Osteoblast (primary cell): ENCODE measurements at places on chromosomes 5 and 9. TPM values are rescaled to one million over a fixed set of nuclear protein-coding genes. Genes with fewer than 3 reads are reported as not detected.

Gene ADAMTS16
- total RNA-seq: 1.4 and 1.5 TPM in 2 replicates

Gene CCDC183
- under 0.01 TPM in 1 of 2 replicates, not detected in the other for total RNA-seq

Gene RGMB
- total RNA-seq: 70.9 and 81.3 TPM in 2 replicates

Gene SH3RF2
- 2.9 and 4.0 TPM in 2 replicates for total RNA-seq

Gene EQTN
- not detected in 2 replicates for total RNA-seq

Gene ASPN
- 1.1 and 1.2 TPM in 2 replicates for total RNA-seq

Gene TICAM2
- total RNA-seq: 6.9 and 9.1 TPM in 2 replicates

Gene IDNK
- 3.8 and 4.0 TPM in 2 replicates for total RNA-seq

Gene FGF1
- 2.9 and 4.3 TPM in 2 replicates for total RNA-seq

Gene TSSK1B
- 0.72 and 0.88 TPM in 2 replicates for total RNA-seq

Gene SELENOP
- 171 and 198 TPM in 2 replicates for total RNA-seq

Gene SPATA31A3
- total RNA-seq: not detected in 2 replicates

Gene SEMA5A
- total RNA-seq: 42.3 and 47.1 TPM in 2 replicates

Gene C5orf52
- not detected in 2 replicates for total RNA-seq

Gene LHX6
- not detected in 2 replicates for total RNA-seq

Gene MYORG
- 0.36 and 0.88 TPM in 2 replicates for total RNA-seq

Gene DEPDC1B
- 1.4 and 1.8 TPM in 2 replicates for total RNA-seq

Gene TMEFF1
- total RNA-seq: 0.72 and 1.2 TPM in 2 replicates

Gene CTXN3
- total RNA-seq: not detected in 2 replicates

Gene TYRP1
- 0.36 TPM in 1 of 2 replicates, not detected in the other for total RNA-seq

Gene CDC20B
- total RNA-seq: not detected in 2 replicates

Gene ACSL6
- not detected in 2 replicates for total RNA-seq

Gene GNAQ
- total RNA-seq: 63.9 and 64.8 TPM in 2 replicates

Gene TLX3
- not detected in 2 replicates for total RNA-seq

Gene KYAT1
- total RNA-seq: 3.3 and 4.7 TPM in 2 replicates

Gene ADRB2
- under 0.01 and 0.29 TPM in 2 replicates for total RNA-seq

Gene PCDHA3
- total RNA-seq: 0.36 and 0.59 TPM in 2 replicates

Gene SLC36A2
- total RNA-seq: not detected in 2 replicates

Gene CTSL
- 384 and 396 TPM in 2 replicates for total RNA-seq

Gene STK10
- 27.1 and 32.7 TPM in 2 replicates for total RNA-seq

Gene CMBL
- total RNA-seq: 9.0 and 13.8 TPM in 2 replicates

Gene PCDHB16
- 1.1 and 3.5 TPM in 2 replicates for total RNA-seq

Gene TEX53
- total RNA-seq: not detected in 2 replicates

Gene IGIP
- total RNA-seq: 10.5 and 13.0 TPM in 2 replicates

Gene NDUFS4
- total RNA-seq: 76.0 and 78.2 TPM in 2 replicates

Gene PDE6A
- total RNA-seq: under 0.01 TPM in 2 replicates

Gene ELOVL7
- total RNA-seq: under 0.01 TPM in 2 replicates

Gene CERT1
- 50.3 and 58.6 TPM in 2 replicates for total RNA-seq

Gene SPINK7
- not detected in 2 replicates for total RNA-seq

Gene IL3
- total RNA-seq: not detected in 2 replicates

Gene INSL4
- total RNA-seq: not detected in 2 replicates

Gene TXNDC8
- total RNA-seq: not detected in 2 replicates

Gene LCN15
- not detected in 2 replicates for total RNA-seq

Gene DRD1
- total RNA-seq: under 0.01 TPM in 1 of 2 replicates, not detected in the other

Gene ALAD
- total RNA-seq: 23.9 and 26.8 TPM in 2 replicates

Gene GPR150
- total RNA-seq: 0.29 and 0.36 TPM in 2 replicates

Gene PCDHA13
- under 0.01 TPM in 2 replicates for total RNA-seq

Gene LTC4S
- total RNA-seq: 1.4 and 1.5 TPM in 2 replicates

Gene ANKRD18B
- total RNA-seq: 0.59 TPM in 1 of 2 replicates, not detected in the other

Gene GGTA1
- total RNA-seq: not detected in 2 replicates

Gene OMD
- total RNA-seq: 0.36 and 1.5 TPM in 2 replicates

Gene LRRC70
- total RNA-seq: 1.4 and 1.8 TPM in 2 replicates

Gene ENTPD2
- total RNA-seq: not detected in 2 replicates
